ENCODE measurements at places on chromosomes 3 and 15.
A peak's percentile ranks its signal among the peaks of the same experiment; 100 is the strongest.

GRCh38 chr15:101611007-101611406, 41.2 kb downstream of the TM2D3 start:
- DNase-seq: no peak

GRCh38 chr3:16841904-16842271, 42.9 kb upstream of the PLCL2 start:
- no peak for DNase-seq

- no peak for DNase-seq
These were observed 41.8 kb downstream of the FILIP1L start for GRCh38 chr3:100072326-100073048.

GRCh38 chr3:23760871-23761373, 44.8 kb upstream of the UBE2E1 start:
- DNase-seq: no peak

DNA sequence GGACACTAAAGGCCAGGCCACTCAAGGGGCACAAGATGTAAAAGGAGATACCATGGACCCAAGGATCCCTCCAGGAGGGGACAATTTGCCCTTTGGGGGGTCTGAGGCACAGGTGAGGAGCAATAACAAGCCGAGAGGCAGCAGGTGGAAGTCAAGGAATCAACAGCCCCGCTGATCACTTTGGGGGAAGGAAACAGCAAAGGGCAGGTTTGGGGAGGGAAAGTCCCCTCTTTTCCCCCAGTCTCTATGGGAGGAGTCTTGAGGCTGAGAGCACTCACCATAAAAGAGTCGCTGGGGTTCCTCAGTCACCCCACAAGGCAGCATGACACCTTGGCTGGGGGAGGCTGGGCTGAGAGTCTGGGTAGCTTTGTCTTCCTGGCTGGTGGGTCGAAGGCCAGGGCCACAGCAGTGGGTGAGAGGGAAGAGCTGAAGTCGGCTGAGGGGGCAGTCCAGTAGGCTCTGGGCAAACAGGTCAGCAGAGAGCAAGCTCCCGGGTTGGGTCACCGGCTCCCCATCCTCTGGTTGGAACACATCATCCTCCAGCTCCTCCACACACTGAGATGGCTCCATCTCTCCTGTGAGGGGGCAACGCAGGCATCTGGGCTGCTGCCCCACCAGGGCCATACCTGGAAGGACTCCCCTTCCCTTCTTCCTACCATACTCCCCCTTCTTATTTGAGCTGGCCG, 3.0 kb downstream of the BMF start:
- DNase-seq: no peak

- no peak for DNase-seq
These were observed 35.2 kb downstream of the MGLL start for GRCh38 chr3:127787071-127787490.

GRCh38 chr3:13080026-13080425, 6.8 kb upstream of the IQSEC1 start:
- no peak for DNase-seq

- no peak for DNase-seq
These were observed 314.0 kb upstream of the CDIN1 start for GRCh38 chr15:36265422-36265821.

DNA sequence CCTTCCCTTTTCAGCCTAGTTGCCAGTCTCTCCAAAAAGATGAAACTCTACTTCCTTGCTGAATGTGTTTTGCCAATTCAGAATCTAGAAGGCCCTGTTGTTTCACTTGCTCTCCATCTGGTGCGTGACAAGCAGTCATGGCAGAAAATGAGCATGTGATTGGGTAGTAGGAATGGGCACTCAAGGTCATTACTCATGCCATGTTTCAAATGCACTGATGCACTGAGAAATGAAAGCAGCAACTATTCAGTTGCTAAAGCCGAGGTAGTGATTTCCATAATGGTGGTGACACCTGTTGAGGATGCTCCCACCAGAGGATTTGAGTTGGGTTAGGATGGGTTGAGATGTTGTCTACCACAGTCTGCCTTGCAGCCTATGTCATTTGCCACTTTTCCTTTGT, 12.7 kb downstream of the ZBTB38 start:
- DNase-seq: no peak

DNA sequence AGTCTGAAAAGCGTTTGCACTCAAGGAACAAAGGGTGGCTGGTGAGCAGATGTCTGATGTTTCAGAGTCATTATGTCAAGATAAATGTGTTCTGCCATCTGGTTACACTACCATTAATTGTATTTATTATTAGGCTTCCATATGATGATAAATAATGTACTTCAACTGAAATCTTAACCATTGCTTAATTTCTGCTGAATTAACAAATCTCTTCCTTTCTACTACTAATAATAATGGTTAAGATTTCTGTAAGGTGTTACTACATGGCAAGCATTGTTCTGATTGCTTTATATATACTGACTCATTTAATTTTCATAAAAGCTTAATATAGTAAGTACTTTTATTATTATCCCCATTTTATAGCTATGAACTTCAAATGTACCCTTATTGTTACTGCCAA, 68.4 kb upstream of the GALNT15 start:
- no peak for DNase-seq

DNA sequence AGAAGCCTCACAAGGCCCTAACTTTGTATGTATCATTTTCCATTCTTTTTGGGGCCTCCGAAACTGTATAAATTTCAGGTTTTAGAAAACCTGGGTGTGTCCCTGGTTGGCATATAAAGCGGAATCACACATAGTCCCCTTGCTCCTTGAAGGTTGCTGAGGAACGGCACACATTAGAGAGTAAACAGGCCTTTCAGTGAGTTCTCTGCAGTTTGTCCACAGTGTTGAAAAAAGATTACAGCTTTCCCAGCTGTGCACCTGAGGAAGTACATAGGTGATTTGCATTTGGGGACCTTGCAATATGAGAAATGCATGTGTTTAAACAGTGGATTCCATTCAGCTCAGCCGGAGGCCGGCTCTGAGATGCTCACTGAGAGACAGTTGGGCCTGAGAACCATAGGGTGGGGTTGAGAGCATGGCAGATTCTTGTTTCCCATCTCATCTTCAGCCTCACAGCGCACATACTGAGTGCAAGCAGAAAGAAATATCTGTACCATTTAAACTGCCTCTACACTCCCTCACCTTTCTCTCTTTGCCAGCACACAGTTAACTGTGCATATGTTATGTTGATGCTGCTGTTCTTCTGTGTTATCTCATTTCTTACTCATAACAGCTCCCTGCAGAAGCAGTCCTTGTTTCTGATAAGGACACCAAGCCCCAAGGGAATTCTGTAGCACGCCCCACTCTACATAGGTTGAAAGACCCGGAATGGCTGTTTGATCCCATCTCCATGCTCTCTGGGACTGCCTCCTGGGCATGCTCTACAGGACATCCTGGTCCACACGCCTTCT, 60.4 kb downstream of the BOC start:
- DNase-seq: no peak

DNA sequence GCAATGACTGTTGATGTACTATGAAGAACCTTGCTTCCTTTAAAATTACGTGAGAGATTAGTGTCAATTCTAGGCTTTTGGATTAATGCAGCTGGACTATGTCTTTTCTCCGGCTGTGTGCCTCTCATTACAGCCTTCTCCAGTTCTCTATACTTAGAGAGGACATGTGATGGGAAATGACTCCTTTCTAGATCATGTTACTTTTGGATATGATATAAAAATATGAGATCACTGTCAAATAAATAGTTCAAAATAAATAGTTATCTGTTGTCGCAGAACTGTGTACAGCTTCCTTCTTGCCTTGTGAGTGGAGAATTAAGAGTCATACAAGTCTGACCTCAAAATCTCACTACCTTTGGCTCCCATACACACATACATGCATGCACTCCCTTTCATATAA, 592.4 kb downstream of the DIPK2A start:
- no peak for DNase-seq

- no peak for DNase-seq
These were observed 333.0 kb downstream of the LPP start for GRCh38 chr3:188486952-188487351.

DNA sequence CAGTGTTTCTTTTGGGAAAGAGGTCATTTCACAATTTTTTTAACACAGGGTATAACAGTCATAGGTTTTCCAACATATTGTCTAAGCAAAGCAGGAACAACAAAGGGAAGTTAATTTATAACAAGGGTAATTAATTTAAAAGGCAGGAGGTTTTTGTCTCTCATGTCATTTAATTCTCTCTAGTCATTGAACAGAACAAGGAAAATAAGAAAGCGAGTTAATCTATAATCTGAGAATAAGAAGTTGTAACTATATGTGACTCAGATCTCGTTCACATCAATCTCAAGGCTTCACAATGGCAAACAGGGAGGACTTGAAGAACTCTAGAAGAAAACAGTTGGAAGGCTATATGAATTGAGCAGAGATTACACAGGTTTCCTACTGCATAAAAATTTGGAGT, 579.8 kb upstream of the CCDC54 start:
- DNase-seq: peak; percentile 81

DNA sequence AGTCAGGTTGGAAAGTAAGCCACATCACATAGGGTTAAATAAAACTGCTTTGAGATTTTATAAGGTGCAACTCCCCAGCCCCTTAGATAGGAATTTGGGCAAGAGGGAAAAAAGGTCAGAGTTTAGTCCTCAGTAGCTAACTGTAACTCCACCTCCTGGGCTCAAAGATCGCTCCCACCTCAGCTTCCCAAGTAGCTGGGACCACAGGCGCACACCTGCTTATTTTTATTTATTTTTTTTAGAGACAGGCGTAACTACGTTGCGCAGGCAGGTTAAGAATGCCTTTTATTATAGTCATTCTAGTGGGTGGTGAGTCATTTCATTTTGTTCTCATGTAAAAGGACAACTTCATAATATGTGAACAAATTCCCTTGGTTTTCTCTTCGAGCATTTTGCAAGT, 14.7 kb downstream of the TM2D3 start:
- no peak for DNase-seq

- DNase-seq: no peak
These were observed 161.1 kb upstream of the UBE2E1 start for GRCh38 chr3:23644676-23645075.

DNA sequence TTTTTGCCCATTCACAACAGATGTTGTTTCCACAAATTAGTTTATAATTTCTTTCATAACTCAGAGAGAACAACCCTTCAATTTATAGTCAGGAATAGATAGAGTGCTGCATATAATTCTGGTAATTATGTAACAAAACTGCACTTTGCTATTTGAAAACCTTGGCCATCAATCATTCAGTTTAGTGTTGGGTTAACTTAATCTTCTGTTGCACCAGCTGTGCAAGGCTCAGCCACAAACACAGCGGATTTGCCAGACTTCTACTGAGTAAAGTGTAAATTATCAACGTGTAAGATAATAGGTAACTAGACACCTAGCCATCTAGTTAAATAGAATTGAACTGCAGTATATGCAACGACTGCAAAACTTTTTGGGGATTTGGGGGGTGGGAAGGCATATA, 1064.3 kb upstream of the EPHA6 start:
- DNase-seq: no peak

GRCh38 chr3:114584734-114585371, 291.0 kb downstream of the TIGIT start:
- DNase-seq: no peak

DNA sequence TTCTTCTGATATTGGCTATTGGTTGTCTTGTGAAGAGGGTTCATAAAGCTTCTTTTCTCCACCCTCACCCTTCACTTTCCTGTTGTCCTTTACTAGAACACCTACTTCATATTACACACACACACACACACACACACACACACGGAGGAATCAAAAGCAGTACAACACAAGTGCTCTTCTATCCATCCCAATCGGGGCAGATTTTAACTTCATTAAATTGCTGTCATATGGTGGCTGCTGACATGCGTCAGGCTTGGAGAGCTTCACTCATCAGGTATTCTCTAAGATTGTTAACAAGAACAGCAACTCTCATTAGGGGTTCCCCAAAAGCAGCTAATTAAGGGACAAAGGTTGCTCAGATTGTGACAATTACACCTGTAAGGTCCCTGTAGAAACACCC, 239.1 kb upstream of the MEIS2 start:
- DNase-seq: no peak
